Skeletal muscle tissue (tissue), 5 donors: ENCODE measurements at places on chromosomes 11 and 22. TPM values are rescaled to one million over a fixed set of nuclear protein-coding genes. Genes with fewer than 3 reads are reported as not detected.

NEFH gene
- 0.52 TPM for total RNA-seq

LARGE2 gene
- not detected for total RNA-seq

ZDHHC24 gene
- total RNA-seq, result 3.7 TPM

GVQW3 gene
- 5.7 TPM for total RNA-seq

SLC39A13 gene
- total RNA-seq, result 16.7 TPM

DMC1 gene
- 3.7 TPM for total RNA-seq

OR5AP2 gene
- not detected for total RNA-seq

FGF4 gene
- 1.6 TPM for total RNA-seq

HPX gene
- 3.1 TPM for total RNA-seq

C11orf91 gene
- total RNA-seq, result not detected

USP28 gene
- total RNA-seq, result 91.9 TPM

UBQLNL gene
- total RNA-seq, result under 0.01 TPM

OR2AT4 gene
- not detected for total RNA-seq

SMC1B gene
- under 0.01 TPM for total RNA-seq

ANO3 gene
- total RNA-seq, result under 0.01 TPM

VPREB1 gene
- total RNA-seq, result not detected

GALNT18 gene
- 9.4 TPM for total RNA-seq

LRRC74B gene
- total RNA-seq, result not detected

FIBP gene
- total RNA-seq, result 110 TPM

MOV10L1 gene
- 2.1 TPM for total RNA-seq

GRK3 gene
- 6.3 TPM for total RNA-seq

UPK3A gene
- not detected for total RNA-seq

NELL1 gene
- total RNA-seq, result 3.7 TPM
